Neural crest cell (in vitro differentiated cells): ENCODE measurements at places on chromosomes 2 and 18. TPM values are rescaled to one million over a fixed set of nuclear protein-coding genes. Genes with fewer than 3 reads are reported as not detected.

The MFSD6 gene
- total RNA-seq, result 1.5 and 2.1 TPM in 2 replicates

The STEAP3 gene
- 0.73 and 0.77 TPM in 2 replicates for total RNA-seq

The PRSS56 gene
- total RNA-seq, result 52.4 and 54.2 TPM in 2 replicates

The CD8B2 gene
- not detected in 2 replicates for total RNA-seq

GRCh38 chr2:234512884-234513669 lies 16.2 kb upstream of the ARL4C start:
- no peak for DNase-seq
- H3K27me3 ChIP-seq, result peaks cover 6% of the 10 kb centered on the region
- no peak overlapping the region for H3K27ac ChIP-seq

DNA sequence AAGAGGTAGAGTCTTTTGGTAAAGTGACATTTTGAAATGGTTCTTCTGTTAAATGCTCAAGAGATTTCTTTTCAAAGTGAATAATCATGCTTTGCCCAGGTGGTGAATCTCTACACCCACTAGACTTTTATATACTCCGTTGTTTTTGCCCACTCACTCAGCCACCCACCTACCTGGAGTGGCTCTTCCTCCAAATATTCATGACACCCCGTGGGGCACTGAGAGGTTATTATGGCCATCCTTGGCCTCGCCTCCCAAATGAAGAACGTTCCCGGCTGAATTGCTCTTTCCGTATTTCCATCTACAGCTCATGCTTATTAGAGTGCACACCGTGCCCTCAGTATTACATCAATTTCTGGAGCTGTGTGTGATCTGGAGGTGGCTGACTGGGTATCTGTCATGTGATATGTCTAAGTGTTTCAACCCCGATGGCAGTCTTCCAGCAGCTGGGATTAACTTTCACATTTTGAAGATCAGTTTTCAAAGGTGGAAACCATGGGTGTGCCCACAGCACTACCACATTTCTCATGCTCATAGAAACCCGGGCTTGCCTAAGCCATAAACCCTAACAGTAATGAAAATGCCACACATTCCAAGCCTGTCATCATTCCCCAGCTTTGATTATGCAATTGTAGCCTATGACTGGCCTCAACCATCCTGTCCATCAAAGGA lies 406.6 kb upstream of the MMADHC start:
- no peak overlapping the region for H3K4me3 ChIP-seq
- no peaks in the 10 kb centered on the region for H3K27me3 ChIP-seq
- peaks cover 4% of the 10 kb centered on the region for H3K36me3 ChIP-seq
- DNase-seq, result no peak
- no peaks in the 10 kb centered on the region for H3K4me1 ChIP-seq
- no peak overlapping the region for H3K27ac ChIP-seq

DNA sequence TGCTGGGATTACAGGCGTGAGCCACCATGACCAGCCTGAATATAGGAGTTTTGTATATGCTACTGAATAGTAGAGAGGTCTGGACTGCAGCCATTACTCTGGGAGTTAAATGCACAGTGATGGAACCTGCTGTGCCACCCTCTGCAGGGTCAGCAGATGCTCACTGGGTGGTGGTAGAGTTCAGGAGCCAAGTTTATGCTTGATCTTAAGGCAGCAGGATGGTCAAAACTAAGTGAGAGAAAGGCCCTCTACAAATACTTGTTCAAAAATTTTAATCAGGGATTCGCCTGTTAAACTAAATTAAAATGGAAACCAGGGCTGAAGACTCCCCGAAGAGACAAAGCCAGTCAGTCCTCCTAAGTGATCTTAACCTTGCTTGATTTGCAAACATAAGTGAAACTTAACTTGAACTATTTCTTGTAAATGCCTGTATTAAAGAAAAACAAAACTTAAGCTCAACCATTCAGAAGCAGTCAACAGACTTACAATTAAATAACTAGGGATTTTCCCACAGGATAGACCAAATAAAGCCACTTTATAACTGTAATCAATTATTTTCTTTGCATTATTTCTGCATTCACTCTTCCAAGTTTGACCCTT lies 4.2 kb upstream of the WDFY1 start:
- DNase-seq, result no peak
- H3K36me3 ChIP-seq, result no peaks in the 10 kb centered on the region
- H3K27me3 ChIP-seq, result no peaks in the 10 kb centered on the region
- no peak overlapping the region for H3K27ac ChIP-seq
- peaks cover 33% of the 10 kb centered on the region for H3K4me1 ChIP-seq

DNA sequence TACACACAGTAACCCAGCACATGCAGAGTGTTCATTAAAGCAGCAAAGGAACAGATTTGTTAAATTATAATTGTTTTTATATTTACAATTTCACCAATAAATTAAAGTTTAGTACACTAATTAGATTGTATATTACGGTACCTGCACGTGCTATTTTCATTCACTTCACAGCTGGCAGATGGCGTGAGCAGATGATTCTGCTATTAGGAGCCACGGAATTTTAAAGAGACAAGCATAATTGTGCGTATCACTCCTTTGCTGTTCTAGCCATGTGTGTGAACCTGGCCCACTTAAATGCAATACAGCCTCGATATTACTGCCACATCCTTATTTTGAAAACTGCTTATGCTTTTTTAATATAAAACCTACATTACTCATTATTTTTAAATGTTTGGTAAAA lies 332.8 kb upstream of the SOX11 start:
- DNase-seq, result no peak
- no peak overlapping the region for H3K27ac ChIP-seq
- no peaks in the 10 kb centered on the region for H3K27me3 ChIP-seq
- H3K36me3 ChIP-seq, result no peaks in the 10 kb centered on the region

- H3K27me3 ChIP-seq, result peaks cover 100% of the 10 kb centered on the region
- H3K27ac ChIP-seq, result no peak overlapping the region
- H3K36me3 ChIP-seq, result peaks cover 2% of the 10 kb centered on the region
- peak; percentile 96 for DNase-seq
Observed at GRCh38 chr2:118855451-118856279, 8.2 kb upstream of the EN1 start.

DNA sequence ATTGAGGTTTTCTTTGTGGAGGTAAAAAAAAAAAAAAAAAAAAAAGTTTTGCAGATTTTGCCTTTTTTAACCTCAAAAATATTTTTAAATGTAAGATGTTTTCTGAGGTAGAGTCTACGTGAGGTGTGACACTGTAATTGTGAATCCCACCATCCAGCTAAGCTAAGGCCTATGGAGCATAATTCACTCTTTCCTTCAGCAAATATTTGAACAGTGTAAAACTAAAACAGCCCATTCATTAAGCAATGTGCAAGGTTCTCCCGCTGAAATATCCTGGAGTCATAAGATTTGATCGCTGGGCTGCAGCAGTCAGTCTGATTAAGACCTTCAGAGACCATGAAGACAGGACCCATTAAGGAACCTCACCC lies 105.1 kb downstream of the HNRNPLL start:
- no peak overlapping the region for H3K4me3 ChIP-seq
- no peak for DNase-seq
- peaks cover 14% of the 10 kb centered on the region for H3K4me1 ChIP-seq
- H3K27ac ChIP-seq, result no peak overlapping the region
- H3K36me3 ChIP-seq, result peaks cover 2% of the 10 kb centered on the region

DNA sequence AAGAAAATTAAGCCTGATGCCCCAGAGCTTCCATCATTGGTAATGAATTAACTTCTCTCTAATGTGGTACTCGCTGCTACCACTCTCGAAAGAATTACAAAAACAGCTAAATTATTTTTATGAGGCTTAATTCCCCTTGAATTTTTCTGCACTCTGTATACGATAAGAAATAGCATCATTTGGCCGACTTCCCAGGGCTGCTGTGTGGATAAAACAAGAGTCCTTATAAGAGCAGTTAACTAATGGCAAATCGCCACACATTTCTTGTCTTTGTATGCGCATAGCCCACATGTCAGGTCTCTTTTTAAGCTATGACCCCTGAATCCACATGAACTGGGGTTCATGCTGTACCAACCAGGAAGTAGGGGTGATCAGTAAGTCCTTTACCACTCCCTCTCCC lies 668.4 kb downstream of the TMEM182 start:
- H3K27ac ChIP-seq, result peak overlapping the region; percentile 62
- no peaks in the 10 kb centered on the region for H3K4me1 ChIP-seq
- no peaks in the 10 kb centered on the region for H3K27me3 ChIP-seq
- DNase-seq, result no peak
- H3K36me3 ChIP-seq, result peaks cover 4% of the 10 kb centered on the region
- H3K4me3 ChIP-seq, result no peak overlapping the region

GRCh38 chr2:134189009-134189720 lies 64.7 kb upstream of the MGAT5 start:
- H3K4me1 ChIP-seq, result no peaks in the 10 kb centered on the region
- H3K27ac ChIP-seq, result no peak overlapping the region
- peaks cover 7% of the 10 kb centered on the region for H3K36me3 ChIP-seq
- DNase-seq, result no peak

DNA sequence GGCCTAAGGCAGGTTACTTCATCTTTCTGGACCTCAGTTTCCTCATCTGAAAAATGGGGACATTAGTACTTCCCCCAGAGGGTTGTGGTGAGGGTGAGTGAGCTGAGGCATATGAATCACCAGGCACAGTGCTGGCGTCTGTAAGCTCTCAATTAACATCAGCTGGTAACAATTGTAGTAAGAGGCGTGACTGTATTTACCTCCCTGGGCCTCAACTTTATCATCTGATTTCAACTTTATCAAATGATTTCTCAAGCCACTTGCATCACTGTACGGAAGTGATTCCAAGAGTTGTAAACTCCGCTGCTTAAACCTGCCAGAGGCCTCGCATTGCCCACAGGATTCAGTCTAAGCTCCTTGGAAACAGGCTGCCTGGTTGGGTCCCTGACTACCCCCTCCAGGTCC lies 53.6 kb upstream of the PKDCC start:
- H3K4me3 ChIP-seq, result no peak overlapping the region
- no peaks in the 10 kb centered on the region for H3K27me3 ChIP-seq
- peaks cover 4% of the 10 kb centered on the region for H3K36me3 ChIP-seq
- H3K4me1 ChIP-seq, result peaks cover 58% of the 10 kb centered on the region

DNA sequence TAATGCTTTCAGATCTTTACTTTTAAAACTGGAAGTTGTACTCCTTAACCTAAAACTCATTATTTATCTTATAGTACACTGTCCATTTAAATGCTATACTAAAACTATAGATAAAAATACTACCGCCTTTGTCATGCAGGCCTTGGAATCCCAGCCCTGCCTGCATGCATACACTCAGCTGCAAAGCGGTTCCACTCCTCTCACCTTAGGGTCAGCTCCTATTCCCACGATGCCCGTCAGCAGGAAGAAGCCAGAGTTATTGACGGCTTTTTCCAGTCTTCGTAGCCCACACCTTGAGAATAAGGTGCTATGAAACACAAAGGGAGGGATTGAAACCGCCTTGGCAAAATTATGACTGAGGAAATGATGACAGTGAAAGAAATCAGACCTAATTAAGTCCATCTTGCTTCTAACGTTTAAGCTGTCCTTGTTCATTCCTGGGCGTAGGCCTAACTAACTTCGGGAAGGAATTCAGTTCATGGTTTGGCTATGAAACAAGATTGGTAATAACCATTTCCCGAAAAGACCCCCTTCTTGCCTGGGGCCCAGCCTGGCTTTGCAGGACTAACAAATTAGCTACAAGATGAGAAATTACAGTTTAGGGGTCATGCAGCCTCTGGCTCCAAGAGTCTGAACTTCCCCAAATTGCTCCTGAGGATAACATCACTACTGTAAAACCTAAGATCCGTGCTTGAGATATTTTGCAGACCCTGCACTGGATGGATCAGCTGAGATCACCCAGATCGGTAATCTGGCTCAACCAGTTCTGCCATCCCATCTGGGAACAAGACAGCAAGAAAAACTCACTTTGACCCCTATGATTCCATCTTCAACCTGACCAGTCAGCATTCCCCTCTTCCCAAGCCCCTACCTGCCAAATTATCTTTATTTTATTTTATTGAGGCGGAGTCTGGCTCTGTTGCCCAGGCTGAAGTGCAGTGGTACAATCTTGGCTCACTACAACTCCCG lies 17.1 kb downstream of the EPB41L5 start:
- H3K27me3 ChIP-seq, result no peaks in the 10 kb centered on the region
- H3K4me3 ChIP-seq, result no peak overlapping the region
- H3K4me1 ChIP-seq, result peaks cover 9% of the 10 kb centered on the region
- no peak overlapping the region for H3K27ac ChIP-seq

DNA sequence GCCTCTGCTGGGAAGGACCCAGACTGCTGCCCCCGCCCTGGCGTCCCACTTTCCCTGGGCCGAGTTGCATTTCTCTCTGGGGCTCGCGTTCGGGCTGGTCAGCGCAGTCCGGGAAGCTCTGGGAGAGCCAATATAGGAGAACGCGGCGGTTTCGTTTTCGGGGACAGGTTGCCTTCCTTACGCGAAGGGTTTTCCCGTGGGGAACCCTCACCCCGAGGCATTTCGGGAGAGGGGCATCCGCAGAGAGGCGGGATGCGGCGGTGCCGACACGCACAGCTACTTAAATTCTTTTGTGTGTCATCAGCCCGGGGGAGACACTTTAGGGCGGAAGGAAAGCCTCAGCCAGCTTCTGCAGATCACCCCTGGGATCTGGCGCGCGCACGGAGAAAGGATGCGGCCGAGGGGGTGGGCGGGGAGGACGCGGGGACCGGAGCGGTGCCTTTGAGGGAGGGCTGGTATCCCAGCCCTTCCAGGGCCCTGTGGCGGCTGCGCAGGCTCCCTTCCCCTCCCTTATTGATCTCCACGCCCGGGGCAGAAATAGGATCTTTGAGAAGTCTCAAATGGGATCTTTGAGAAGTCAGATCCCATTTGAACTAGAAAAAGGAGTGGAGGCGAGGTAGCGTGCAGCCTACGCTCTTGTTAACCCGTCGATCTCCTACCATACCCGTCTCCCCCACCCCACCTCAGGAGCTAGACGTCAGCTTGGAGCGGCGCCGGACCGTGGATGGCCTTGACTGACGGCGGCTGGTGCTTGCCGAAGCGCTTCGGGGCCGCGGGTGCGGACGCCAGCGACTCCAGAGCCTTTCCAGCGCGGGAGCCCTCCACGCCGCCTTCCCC lies 1.2 kb downstream of the GATA6 start:
- H3K27me3 ChIP-seq, result peaks cover 91% of the 10 kb centered on the region
- H3K4me3 ChIP-seq, result peak overlapping the region; percentile 93
- no peak overlapping the region for H3K27ac ChIP-seq
- peaks cover 24% of the 10 kb centered on the region for H3K4me1 ChIP-seq

GRCh38 chr2:128477891-128478290 lies 159.2 kb upstream of the HS6ST1 start:
- H3K27me3 ChIP-seq, result no peaks in the 10 kb centered on the region
- H3K4me3 ChIP-seq, result no peak overlapping the region
- peaks cover 4% of the 10 kb centered on the region for H3K4me1 ChIP-seq

GRCh38 chr2:203631068-203631757 lies 75.2 kb upstream of the CD28 start:
- no peaks in the 10 kb centered on the region for H3K36me3 ChIP-seq
- no peak for DNase-seq
- H3K4me1 ChIP-seq, result peaks cover 5% of the 10 kb centered on the region

DNA sequence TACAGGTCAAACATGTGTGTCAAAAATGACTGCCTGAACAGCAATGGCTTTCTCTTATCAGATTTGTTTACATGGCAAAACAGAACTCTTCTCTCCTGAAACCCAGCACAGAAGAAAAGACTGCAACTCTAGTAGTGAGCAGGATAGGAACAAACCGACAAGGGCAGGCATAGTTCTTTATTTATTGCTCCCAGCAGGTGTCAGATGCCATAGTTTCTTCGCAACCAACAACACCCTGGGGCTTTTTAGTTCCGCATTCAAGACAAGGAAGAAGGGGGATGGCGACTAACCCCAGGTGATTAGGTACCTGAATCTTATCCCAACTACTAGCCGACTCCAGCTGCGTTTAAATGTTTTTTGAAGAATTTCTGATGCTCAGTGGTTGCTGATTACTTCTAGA lies 367.5 kb upstream of the FIGN start:
- H3K4me1 ChIP-seq, result peaks cover 7% of the 10 kb centered on the region
- no peak overlapping the region for H3K4me3 ChIP-seq
- no peaks in the 10 kb centered on the region for H3K36me3 ChIP-seq
- no peak overlapping the region for H3K27ac ChIP-seq

- no peak overlapping the region for H3K4me3 ChIP-seq
- DNase-seq, result no peak
- no peaks in the 10 kb centered on the region for H3K4me1 ChIP-seq
- no peak overlapping the region for H3K27ac ChIP-seq
- H3K27me3 ChIP-seq, result no peaks in the 10 kb centered on the region
Observed at GRCh38 chr2:68916226-68916625, 36.5 kb downstream of the GKN2 start.
